ENCODE measurements at places on chromosomes 7 and 10. TPM values are rescaled to one million over a fixed set of nuclear protein-coding genes. Genes with fewer than 3 reads are reported as not detected.

The MGAM2 gene
- 0.02 TPM for total RNA-seq

The KLF14 gene
- total RNA-seq, result not detected

The CYP3A4 gene
- not detected for total RNA-seq

The DNMBP gene
- total RNA-seq, result 2.9 TPM

The SBDS gene
- total RNA-seq, result 82.8 TPM

The SPDYE16 gene
- not detected for total RNA-seq

The COBL gene
- not detected for total RNA-seq

The AKR1C8 gene
- not detected for total RNA-seq

The MEOX2 gene
- not detected for total RNA-seq

The CCDC3 gene
- 5.0 TPM for total RNA-seq

The AIFM2 gene
- total RNA-seq, result 6.4 TPM

The C7orf25 gene
- total RNA-seq, result 3.5 TPM

The ATG9B gene
- 9.0 TPM for total RNA-seq

The PDE1C gene
- not detected for total RNA-seq

The CYP26C1 gene
- total RNA-seq, result 0.05 TPM

The FRA10AC1 gene
- 40.7 TPM for total RNA-seq

The SRRM3 gene
- total RNA-seq, result 0.12 TPM

The SAMD9 gene
- total RNA-seq, result 14.6 TPM

The MCM10 gene
- 53.2 TPM for total RNA-seq

The CPVL gene
- 0.51 TPM for total RNA-seq

The NPS gene
- not detected for total RNA-seq

The ACHE gene
- total RNA-seq, result 0.16 TPM

The ASB10 gene
- not detected for total RNA-seq

The CALML5 gene
- not detected for total RNA-seq

The CNTNAP2 gene
- total RNA-seq, result not detected

The SPDYE11 gene
- not detected for total RNA-seq

The ZNF25 gene
- total RNA-seq, result 7.5 TPM

The DPYSL4 gene
- total RNA-seq, result 4.8 TPM

The H2BK1 gene
- 4.4 TPM for total RNA-seq

The CALHM3 gene
- total RNA-seq, result not detected

The KAZALD1 gene
- 0.49 TPM for total RNA-seq

The TUBB8 gene
- not detected for total RNA-seq

The TMEM139 gene
- 1.3 TPM for total RNA-seq

The CCDC146 gene
- 2.0 TPM for total RNA-seq

The ZNF746 gene
- total RNA-seq, result 21.9 TPM

Measured in activated T-cell treated with anti-CD3 and anti-CD28 coated beads, Interleukin-2, amount 50 U/mL, for 72 hours (primary cell).